ENCODE measurements at places on chromosomes 3 and 15.

DNA sequence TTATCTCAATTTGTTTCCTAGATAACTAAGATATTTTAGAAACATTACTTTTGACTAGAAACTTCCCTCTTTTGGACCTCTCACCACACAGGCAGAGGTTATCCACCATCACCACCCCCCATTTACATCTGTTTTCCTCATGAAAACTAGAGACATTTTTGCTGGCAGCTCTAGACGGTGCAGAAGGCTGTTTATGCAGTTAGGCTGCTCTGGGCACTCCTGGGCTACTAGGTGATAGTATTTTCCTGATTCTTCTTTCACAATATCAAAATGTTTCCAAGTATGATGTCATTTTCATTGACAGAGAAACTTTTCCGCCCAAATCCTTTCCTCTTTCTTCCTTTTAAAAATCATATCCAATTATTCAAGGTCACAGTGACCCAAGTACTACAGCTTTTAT is 67.1 kb downstream of the PLOD2 start:
- DNase-seq = no peak

DNA sequence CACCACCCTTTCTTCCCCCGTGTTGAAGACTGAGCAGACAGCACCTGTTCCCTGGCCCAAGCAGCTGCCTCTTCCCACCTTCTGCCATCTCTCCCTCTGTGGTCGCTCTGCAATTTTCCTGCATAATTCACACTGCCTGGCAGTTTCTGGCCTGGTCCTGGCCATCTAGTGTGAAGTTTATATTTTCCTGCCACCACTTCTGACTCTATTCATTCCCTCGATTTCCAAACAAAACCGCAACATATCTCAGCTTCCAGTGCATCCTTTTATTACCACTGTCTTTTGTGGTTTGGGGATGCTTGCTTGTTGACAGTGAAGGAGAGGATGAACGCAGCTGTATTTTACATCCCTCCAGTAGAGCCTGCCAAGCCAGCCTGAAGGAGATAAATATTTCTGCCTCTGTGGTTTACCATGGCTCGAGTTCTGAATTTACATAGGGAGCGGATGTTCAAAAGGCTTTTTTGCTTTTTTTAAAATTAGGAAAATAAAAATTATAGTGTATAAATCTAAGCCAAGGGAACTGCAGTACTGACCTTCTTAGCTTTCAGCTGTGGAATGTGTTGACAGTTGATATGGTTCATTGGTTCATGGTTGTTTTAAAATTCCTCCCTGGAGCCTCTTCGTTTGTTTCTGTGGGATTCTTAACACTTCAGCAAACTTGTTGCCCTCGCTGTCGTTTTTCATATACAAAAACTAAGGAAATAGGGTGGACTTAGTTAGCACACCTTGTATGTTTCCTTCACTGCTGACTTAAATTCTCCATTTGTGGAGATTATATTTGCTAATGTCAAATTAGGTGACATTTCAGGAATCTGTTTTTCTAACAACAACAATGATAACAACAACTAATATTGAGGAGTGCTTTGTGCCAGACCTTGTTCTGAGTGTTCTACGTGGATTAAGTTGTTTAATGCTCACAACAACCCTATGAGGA is 250.5 kb downstream of the ADAMTSL3 start:
- no peak for DNase-seq

- no peak for DNase-seq
Observed at GRCh38 chr3:113300596-113300995, 89.2 kb downstream of the BOC start.

DNA sequence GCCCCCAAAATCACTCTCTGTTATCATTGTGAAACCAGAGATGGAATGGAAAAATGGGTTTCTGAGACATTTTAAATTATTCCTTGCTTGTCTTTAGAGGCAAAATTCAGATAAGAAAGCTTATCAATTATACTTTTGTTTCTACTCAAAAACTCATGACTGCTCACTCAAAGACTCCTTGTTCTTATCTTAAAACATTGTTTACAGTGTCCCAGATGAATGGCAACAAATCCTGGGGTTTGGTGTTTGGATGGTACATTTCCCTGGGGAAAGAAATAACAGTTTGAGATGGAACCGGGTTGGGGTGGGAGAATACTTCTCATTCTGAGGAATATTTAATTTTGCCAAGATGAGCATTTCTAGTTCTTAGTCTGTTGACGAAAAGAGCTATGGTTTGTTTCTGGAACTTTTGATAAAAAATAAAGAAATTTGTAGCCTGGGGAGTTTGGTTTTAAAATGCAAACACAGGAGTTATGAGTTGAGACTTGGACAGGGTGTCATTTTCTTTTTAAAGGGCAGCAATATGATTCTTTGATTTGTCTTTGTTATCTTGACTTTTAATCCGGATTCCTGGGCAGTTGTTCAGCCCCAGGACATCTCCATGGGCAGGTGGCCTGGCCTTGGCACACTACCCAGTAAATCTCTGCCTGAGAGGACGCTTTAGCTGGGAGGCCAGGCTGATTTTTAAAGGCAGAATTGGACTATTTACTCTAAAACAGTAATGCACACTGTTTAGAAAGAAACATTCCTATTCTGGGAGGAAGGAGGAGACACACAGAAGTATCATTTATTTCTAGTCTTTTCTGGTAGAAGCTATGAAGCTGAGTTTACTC is 32.4 kb downstream of the BTD start:
- DNase-seq = no peak

GRCh38 chr3:175294793-175295192 is 435.7 kb downstream of the NAALADL2 start:
- DNase-seq = no peak

DNA sequence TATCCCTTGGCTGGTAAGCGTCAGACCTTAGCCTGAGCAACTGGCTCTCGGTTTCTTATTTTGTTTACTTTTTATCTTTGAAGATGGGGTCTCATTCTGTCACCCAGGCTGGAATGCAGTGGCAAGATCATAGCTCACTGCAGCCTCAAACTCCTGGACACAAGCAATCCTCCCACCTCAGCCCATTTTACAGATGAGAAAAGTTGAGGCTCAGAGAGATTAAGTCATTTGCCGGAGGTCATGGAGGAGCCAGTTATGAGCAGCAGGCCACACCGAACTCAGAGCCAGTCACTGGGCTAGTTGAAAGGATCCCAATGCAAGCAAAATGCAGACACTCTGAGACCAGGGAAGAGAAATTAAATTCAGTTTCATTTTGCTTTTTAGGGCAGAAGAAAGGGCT is 293.6 kb downstream of the SHQ1 start:
- no peak for DNase-seq

- DNase-seq = no peak
Observed at GRCh38 chr15:37112971-37113670, 12.8 kb upstream of the MEIS2 start.

- DNase-seq = no peak
Observed at GRCh38 chr15:31607656-31608055, 281.0 kb downstream of the KLF13 start.

- DNase-seq = no peak
Observed at GRCh38 chr3:27391796-27392195, 22.6 kb upstream of the NEK10 start.

- peak; percentile 11 for DNase-seq
Observed at GRCh38 chr15:61777689-61778088, 282.6 kb downstream of the VPS13C start.

- DNase-seq = no peak
Observed at GRCh38 chr15:42344763-42345162, 14.5 kb upstream of the CAPN3 start.

DNA sequence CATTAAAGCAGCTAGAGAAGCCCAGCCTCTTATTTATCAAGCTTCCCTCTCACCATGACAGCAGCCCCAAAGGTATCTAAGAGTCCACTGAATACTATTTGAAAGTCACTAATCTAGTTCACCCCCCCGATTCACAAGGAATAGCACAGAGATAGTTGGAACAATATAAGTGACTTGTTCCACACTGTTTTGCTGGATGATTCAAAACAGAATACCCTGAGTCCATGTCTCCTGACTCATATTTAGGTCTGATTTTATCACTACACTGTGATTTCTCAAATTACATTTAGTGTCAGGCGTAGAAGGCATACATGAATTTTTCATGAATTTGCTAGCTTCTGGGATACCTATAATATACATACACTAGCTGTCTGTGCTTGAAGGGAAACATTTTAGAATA is 18.7 kb upstream of the EOGT start:
- DNase-seq = no peak

DNA sequence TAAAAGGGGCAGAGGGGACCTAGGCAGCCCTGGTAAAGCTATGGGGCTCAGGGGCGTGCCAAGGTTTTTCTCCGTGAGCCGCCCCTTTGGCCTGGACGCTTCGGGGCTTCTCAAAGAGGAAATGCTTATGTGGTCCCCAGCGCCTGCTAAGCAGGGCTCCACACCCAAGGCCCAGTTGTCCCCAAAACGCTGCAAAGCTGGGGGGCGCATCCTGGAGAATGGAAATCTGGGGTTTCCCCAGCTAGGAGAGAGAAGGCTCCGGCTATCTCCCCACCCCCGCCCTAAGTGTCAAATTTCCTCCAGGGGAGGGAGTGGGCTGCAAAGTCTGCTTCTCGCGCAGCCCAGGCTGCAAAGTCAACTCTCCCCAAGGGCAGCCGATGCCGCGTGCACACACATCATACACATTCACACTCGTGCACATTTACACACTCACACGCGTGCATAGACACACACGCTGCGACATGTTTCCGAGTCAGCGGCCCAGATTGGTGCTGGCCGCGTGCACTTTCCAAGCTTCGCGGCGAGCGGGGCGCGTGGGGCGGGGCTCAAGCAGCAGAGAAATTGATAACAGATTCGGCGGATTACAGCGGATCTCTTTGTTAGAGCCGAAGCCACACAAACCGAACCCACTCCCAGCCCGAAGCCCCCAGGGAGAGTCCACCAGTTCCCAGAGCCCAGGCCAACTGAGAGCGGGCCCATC is 4.5 kb downstream of the WNT5A start:
- no peak for DNase-seq

GRCh38 chr15:90143166-90143655 is 40.9 kb upstream of the IDH2 start:
- DNase-seq = peak; percentile 51

- DNase-seq = no peak
Observed at GRCh38 chr3:54940971-54941370, 13.1 kb upstream of the LRTM1 start.

DNA sequence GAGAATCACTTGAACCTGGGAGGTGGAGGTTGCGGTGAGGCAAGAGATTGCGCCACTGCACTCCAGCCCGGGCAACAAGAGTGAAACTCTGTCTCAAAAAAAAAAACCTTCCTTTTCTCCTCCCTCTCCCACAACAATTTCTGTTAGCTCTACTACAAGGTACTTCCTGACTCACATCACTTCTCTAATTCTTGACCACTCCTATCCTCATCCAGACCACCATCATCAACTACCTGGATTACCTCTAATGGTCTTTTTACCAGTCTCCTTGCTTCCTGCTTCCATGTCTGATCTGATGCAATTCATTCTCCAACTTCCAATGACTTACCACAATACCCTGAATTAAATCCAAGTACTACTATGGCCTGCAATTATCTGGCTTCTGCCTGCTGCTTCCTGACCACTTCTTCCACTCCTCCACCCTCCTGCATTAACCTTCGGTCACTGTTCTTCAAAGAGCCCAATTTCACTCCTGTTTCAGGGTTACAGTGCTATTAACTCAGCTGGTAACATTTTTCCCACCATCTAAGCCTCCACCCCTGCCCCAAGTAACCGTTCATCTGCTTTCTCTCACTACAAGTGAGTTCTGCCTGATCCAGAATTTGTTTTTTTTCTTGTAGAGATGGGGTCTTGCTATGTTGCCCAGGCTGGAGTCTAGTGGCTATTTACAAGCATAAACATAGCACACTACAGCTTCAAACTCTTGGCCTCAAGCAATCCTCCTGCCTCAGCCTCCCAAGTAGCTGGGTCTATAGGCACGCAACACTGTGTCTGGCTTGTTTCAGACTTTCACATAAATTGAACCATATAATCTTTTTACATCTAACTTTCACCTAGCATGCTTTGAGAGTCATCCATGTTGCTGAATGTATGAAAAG is 27.8 kb downstream of the DCAF1 start:
- no peak for DNase-seq

DNA sequence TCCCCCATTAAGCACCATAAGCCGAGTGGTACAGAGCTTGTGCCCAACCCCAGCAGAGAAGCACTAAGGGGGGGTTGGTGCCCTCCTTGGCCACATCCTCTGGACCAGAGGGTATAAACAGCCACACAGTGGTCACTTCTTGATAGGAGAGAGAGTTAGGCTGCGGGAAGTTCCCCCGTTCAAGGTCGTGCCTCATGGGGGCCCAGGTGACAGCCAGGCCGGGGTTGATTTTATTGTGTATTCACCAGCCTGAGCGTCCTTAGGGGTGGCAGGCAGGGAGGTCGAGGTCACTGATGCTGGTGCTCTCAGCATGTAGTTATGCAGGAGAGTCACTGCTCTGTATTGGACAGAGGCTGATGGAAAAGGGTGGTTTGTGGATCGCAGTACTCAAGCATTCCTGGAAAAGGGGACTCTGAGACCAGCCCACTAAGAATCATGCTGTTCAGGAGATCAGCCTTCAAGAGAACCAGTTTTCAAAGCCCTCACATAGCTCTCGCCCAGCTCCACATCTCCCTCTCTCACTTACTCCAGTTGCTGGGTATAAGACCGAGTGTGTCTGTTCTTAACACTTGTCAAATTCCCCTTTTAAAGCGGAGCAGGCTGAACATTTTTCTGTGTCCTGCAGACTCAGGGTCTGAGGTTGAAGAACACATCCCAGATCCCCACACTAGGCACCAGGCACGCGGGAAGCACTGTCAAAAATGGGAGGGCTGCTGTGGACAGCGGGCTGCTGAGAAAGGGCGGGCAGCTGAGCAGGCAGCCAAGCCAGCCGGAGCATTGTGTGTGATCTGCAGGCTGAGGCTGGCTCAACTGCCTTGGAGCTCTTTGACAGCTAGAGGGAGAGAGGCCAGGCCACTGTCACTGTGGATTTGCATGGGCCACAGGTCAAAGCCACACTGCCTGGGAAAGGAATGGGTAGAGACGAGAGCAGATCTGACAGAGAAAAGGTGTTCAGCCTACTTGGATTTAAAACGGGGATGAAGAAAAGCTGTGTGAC is 279.3 kb upstream of the LRRFIP2 start:
- no peak for DNase-seq

DNA sequence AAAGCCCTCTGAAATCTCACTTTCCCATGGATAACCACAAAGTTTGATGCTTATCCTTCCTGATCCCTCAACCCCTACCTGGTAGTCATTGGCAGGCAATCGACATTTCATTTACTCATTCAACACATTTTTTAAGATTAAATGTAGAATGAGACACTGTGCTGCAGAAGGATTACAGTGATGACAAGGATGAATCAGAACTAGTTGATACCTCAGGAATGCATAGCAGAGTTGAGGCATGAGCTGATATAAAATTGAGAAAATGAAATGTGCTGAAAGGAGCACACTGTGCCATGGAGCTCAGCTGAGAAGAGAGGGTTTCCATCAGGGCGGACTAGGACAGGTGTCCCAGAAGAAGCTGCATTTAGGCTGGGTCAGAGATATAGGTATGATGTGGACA is 48.9 kb upstream of the ACTL6A start:
- no peak for DNase-seq

GRCh38 chr3:121545049-121545573 is 677 bp downstream of the POLQ start:
- DNase-seq = no peak
